ENCODE measurements at places on chromosomes 1 and 21.

DNA sequence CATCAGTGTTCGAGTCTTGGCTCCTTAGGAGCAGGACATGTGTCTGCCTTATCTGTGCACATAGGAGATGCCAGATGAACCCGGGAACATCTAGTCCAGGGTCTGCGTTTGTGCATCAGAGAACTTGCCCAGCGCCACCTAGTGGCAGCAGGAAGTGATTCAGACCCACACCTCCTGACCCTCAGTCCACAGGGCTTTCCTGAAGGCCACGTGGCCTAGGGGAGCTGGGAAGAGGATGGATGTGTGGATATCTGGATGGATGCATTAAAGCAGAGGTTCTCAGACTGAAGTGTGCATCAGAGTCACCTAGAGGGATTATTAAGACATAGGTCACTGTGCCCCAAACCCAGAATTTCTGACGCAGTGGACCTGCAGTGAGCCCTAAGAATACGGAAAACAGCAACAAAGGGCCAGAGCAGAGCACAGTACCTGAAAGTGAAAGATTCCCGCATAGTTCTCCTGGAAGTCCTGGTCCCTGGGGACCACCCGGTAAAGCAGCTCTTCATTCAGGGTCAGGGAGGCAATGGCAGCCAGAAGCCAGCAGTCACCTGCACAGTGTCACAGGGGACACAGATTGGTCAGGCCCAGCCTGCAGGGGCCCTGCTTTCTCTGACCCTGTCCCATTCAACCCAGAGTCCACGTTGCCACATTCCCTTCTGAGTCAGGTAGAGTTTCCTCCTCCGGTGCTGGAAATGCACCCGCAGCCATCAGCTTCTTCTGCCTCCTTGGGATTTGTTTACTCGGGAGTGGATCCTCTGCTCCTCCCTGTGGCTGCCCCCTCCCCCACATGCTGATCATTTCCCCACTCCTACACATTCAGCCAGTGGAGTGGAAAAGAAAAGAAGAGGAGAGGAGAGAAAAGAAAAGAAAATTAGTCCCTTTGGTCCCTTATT is 37.0 kb downstream of the CAPN8 start:
- DNase-seq: peak; percentile 28

GRCh38 chr1:86852289-86852688 is 61.6 kb downstream of the SELENOF start:
- no peak for DNase-seq

DNA sequence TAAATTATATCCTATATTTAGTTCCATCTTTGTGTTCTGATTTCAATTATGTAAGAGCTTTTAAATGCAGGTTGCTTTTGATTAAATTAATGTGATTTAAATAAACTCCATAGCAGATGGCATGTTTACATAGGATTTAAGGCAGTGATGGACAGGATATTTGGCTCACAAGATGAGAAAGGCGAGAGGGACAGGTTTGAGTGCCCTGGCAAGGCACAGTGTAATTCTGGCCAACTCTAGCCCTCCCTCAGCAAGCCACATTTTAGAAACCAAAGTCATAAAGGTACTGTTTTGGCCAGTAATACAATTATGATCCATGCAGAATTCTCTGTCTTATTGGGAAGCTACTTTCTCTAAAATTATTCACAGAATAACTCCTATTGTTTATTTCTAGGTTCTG is 50.6 kb upstream of the C1orf146 start:
- DNase-seq: no peak

GRCh38 chr1:29861922-29862321 is 625.6 kb downstream of the PTPRU start:
- DNase-seq: no peak

DNA sequence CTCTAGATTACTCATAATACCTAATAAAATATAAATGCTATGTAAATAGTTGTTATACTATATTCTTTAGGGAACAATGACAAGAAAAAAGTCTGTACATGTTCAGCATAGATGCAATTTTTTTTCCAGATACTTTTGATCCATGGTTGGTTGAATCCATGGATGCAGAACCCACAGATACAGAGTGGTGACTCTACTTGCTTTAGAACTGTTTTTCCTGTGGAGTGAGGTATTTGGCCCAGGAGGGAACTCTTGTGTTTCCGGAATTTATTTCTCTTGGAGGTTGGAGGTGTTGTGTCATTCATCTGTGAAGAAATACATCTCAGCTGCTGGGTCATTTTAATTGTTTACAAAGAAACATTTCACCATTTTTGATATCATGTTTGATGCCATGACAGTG is 28.7 kb downstream of the TMEM200B start:
- DNase-seq: no peak

DNA sequence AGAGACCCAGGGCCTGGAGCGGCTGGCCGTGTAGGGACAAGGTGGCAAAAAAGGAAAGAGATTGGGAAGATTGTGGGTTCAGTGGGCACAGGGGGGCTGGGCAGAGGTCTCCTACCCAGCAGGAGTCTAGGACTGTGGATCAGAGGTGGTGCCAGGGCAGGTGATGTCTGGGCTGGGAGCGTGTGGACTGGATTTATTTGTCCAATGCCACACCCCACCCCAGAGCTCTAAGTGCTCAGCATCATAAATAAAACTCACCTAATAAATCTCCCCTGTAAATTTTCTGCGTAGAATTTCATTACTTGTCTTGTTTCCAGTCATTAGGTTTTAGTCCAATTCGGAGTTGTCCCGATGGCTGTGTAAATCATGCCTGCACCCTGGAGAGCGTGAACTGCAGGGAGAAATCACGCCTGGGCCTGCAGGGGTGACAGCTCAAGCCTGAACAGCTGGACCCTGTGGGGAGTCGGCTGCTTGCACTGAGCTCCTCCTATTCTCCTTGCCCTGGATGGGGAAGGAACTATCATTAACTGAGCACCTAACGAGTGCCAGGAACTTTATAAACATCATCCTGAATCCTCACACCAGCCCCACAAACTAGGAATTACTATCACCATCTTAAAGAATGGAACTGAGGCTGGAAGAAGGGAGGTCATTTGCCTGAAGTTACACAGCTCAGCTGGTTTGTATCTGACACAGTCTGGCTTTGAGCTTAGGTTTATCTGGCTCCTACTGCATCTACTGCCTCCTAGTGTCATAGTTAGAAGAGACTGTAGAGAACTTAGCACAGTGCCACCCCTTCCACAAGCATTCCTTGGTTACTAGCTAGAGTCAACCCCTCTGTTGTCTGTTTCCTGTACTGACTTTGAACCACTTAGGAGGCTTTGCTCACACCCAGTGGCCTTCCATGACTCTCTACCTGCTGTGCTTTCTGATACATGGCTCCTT is 25.0 kb upstream of the POU3F1 start:
- no peak for DNase-seq

All from Calu3 (cell line).